ENCODE measurements at places on chromosomes 5 and 9.

DNA sequence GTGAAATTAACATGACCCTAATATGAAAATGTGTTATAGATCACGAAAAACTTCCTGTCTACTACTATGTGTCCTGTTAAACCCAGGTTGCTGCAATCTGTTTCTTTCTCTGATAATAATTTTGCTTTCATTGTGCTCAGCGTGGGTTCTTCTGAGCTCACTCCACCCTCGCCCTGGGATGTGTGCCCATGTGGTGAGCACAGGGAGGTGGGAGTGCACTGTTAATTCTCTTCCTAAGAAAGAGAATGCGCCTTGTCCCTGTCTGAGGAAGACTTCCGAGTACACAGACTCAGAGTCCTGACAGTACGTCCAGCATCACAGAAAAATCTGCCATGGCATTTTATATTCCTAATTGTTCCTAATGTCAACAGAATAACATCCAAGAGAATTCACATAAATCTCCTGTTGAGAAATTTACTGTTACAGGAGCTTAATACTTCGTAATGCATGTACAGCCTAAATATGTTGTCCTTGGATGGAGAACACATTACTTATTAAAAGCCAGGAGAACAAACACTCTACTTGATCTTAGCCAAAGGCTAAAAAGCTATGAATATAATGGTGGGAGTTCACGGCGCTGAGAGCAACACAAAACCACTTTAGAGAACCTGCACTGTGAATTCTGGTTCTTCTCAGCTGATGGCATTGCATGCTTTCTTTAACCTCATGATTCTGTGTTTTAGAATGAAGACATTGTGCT is 102.6 kb downstream of the PDE4D start:
- no peak for DNase-seq

DNA sequence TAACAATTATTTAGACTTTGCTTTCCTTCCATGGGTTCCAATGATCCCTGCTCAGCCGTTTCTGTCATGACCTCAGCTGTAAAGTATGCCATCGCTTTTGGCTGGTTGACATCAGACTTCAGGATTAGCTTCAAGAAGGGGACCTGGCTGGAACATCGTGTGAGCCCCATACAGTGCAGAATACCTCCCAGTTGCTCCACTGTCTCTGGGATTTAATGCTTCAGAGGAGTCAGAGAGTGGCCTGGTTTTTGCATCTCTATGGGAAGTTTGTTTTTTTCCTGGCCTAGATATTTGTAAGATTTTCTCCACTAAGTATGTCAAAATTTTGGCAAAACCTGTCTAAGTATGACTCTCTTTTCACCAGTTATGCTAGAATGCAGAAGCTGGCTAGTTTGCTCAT is 216.9 kb downstream of the GABBR2 start:
- no peak for DNase-seq

- peak; percentile 7 for DNase-seq
These were observed 76.2 kb upstream of the PTPN3 start for GRCh38 chr9:109574061-109574882.

DNA sequence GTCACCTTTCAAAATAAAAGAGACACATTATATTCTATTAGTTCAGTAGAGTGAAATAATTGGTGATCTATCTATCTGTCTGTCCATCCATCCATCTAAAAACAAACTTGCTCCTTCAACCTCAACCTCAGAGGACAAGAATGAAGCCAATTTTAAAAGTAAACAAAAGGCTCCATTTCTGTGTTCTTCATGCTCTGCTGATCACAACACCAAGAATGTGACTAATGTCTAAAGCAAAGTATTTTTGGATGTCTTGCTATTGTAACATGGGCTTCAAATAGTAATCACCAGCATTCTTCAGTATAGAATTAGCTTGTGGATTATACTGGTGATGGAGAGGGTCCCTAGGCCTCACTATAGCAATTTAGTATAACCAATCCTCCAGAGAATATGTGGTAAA is 1304.4 kb downstream of the MAT2B start:
- DNase-seq, result no peak

GRCh38 chr5:146344155-146345118 is 5.8 kb downstream of the POU4F3 start:
- DNase-seq, result no peak
